ENCODE measurements at places on chromosomes 6 and 20. TPM values are rescaled to one million over a fixed set of nuclear protein-coding genes. Genes with fewer than 3 reads are reported as not detected.
A peak's percentile ranks its signal among the peaks of the same experiment; 100 is the strongest.

GRCh38 chr20:54646156-54646517 is 170.7 kb downstream of the DOK5 start:
- DNase-seq: no peak

DNA sequence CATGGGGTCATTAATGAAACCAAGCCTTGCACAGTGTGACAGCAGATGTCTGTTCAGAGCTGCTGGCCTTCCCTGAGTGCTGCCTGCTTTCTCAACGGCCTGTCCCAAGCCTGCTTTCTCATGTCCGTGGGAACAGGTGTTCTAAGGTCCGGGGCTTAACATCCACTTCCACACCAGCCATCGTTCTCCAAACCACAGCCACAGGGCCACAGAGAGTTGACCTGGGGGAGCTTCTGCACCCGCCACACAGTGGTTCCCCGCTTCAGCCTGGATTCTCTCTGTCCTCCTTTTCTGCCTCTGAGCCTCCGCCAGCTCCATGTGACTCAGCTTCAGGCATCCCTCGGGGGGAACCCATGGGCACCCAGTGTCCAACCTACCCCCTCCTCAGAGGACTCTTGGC is 26.9 kb upstream of the PPP1R3G start:
- DNase-seq: no peak

GRCh38 chr6:56144538-56145324 is 102.6 kb downstream of the COL21A1 start:
- DNase-seq: peak; percentile 10

EYS gene
- not detected for total RNA-seq

All from kidney epithelial cell (primary cell).